Stimulated activated CD4-positive, alpha-beta T cell treated with anti-CD3 and anti-CD28 coated beads, Interleukin-12 subunit alpha, Interleukin-12 subunit beta, amount 100 ng/mL, for 48 hours (primary cell): ENCODE measurements at places on chromosomes 6 and 20.

DNA sequence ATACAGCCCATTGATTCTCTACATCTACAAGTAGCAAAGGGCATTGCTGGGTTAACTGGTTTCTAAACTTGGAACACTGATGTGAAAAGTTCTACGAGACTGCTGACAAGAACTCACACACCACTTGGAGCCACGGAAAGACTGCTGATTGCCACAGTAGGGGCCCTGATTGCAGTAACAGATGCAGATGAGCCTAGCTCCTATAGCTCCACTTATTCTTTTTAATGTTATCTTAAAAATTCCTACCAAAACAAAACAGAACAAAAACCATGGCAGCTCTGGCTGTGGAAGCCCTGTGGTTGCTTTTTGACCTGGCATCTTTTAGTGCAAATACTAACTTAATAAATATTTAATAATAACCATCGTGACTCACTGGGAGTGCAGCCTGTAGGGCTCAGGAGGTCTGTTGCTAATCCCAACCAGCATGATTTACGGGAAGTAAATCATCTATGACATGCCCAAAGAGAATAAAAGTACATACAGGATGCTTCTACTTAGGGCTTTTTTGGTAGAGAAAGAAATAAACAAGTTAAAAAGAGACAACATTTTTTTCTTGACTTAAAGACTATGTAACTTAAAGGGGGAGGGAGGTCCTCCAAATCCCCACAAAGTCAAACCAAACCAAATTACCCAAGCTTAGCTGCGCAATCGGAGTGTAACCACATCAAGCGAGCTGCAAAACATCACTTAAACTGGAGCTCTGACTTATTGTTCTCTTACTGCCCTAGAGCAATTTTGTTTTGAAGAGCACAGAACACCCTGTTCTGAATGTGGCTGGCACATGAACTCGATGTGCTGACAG is 87.2 kb downstream of the FKBP5 start:
- DNase-seq, result no peak

- no peak for DNase-seq
Observed at GRCh38 chr6:126117251-126117650, 130.9 kb downstream of the TRMT11 start.

DNA sequence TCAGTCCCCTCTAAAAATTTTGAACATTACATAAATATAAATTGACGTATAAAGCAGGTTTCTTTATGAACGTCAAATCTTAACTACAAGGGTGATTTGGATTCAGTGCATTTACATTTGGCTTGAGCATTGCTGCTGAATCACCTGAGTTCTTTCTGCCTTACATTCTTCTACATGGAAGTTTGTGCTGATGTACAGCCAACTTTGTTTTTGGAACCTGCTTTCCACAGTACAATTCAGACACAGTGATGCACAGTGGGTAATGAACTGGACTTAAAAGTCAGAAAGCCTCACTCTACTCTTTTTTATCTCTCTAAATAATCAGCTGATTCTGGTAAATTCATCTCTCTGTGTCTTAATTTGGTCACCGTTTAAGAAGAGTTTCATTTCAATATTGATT is 47.6 kb downstream of the RCAN2 start:
- DNase-seq, result no peak

GRCh38 chr6:90730151-90730673 is 143.3 kb upstream of the MAP3K7 start:
- DNase-seq, result no peak

GRCh38 chr6:108638993-108639392 is 78.3 kb downstream of the FOXO3 start:
- DNase-seq, result no peak

GRCh38 chr20:53900380-53900999 is 169.9 kb downstream of the BCAS1 start:
- DNase-seq, result no peak
